GM23338 (cell line): ENCODE measurements at places on chromosomes 2 and 18. TPM values are rescaled to one million over a fixed set of nuclear protein-coding genes. Genes with fewer than 3 reads are reported as not detected.

GRCh38 chr2:215657844-215658243, 222.0 kb upstream of the FN1 start:
- H3K36me3 ChIP-seq: no peaks in the 10 kb centered on the region
- no peak overlapping the region for H3K4me3 ChIP-seq
- no peaks in the 10 kb centered on the region; the same call in 1 of the 2 replicates for H3K4me1 ChIP-seq
- H3K27me3 ChIP-seq: no peaks in the 10 kb centered on the region

DNA sequence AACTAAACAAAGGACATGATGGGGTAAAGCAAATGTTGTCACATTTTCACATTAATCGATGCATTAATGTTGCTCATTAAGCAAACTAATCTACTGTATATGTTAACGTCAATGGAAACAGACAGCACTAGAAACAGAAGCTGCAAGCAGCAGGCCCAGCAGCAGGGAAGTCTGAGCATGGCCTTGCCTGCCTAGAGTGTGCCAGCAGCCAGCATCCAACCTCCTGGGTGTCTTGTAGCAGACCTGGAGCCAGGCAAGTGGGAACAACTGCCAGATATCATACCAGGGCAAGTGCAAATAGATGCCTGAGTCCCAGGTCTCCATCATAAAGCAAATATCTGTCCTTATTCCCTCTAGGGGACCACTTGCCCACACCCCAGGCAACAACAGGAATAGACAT, 319.0 kb downstream of the LRRTM1 start:
- DNase-seq: no peak
- H3K36me3 ChIP-seq: no peaks in the 10 kb centered on the region
- H3K4me1 ChIP-seq: peaks cover 9% of the 10 kb centered on the region; the same call in 1 of the 2 replicates
- H3K27me3 ChIP-seq: no peaks in the 10 kb centered on the region
- no peak overlapping the region for H3K27ac ChIP-seq
- H3K4me3 ChIP-seq: no peak overlapping the region

DNA sequence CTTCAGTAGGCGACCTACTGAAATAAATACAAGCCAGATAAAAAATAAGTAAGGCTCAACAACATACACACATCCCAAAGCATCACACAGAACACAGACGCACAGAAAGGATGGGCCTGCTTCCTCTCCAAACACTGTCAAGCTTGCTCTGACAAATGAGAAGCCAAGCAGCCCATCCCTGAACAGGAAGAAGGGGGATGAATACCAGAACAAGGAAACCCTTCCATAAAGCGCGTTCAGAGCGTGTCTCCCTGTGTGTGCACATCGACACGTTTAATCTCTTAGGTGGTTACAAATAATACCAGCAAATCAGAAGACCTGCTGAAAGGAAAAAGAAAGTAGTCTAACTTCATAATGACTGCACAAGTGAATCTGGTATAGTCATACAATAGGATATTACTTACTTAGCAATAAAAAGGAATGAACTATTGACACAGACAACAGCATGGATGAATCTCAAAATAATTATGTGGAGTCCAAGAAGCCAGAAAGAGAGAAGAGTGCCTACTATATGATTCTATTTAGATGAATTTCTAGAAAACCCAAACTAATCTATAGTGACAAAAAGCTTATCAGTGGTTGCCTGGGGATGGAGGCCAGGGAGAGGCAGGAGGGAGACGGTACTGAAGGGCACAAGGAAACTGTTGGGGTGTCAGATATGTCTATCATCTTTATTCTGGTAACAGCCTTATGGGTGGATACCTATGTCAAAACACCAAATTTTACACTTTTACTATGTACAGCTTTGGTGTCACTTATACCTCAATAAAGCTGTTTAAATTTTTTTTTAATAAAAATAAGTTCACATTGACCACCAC, 26.8 kb downstream of the MBOAT2 start:
- no peak overlapping the region for H3K27ac ChIP-seq
- peaks cover 10% of the 10 kb centered on the region; the same call in 1 of the 2 replicates for H3K4me1 ChIP-seq
- no peak overlapping the region for H3K4me3 ChIP-seq
- H3K27me3 ChIP-seq: no peaks in the 10 kb centered on the region
- no peaks in the 10 kb centered on the region for H3K36me3 ChIP-seq

GRCh38 chr2:218296847-218297246, 4.5 kb upstream of the TMBIM1 start:
- DNase-seq: peak; percentile 35
- H3K27ac ChIP-seq: no peak overlapping the region
- H3K36me3 ChIP-seq: no peaks in the 10 kb centered on the region
- no peak overlapping the region for H3K4me3 ChIP-seq
- H3K4me1 ChIP-seq: peaks cover 22% of the 10 kb centered on the region
- no peaks in the 10 kb centered on the region for H3K27me3 ChIP-seq

GRCh38 chr2:200352636-200353035, 46.1 kb downstream of the SPATS2L start:
- no peaks in the 10 kb centered on the region for H3K27me3 ChIP-seq
- H3K36me3 ChIP-seq: no peaks in the 10 kb centered on the region
- no peak for DNase-seq

GRCh38 chr2:85066874-85067351, 66.3 kb upstream of the TCF7L1 start:
- peaks cover 11% of the 10 kb centered on the region for H3K4me1 ChIP-seq
- no peaks in the 10 kb centered on the region; the same call in 1 of the 2 replicates for H3K27me3 ChIP-seq
- no peak overlapping the region for H3K27ac ChIP-seq
- H3K36me3 ChIP-seq: no peaks in the 10 kb centered on the region
- peak overlapping the region; percentile 42; the same call in 1 of the 2 replicates for H3K4me3 ChIP-seq

DNA sequence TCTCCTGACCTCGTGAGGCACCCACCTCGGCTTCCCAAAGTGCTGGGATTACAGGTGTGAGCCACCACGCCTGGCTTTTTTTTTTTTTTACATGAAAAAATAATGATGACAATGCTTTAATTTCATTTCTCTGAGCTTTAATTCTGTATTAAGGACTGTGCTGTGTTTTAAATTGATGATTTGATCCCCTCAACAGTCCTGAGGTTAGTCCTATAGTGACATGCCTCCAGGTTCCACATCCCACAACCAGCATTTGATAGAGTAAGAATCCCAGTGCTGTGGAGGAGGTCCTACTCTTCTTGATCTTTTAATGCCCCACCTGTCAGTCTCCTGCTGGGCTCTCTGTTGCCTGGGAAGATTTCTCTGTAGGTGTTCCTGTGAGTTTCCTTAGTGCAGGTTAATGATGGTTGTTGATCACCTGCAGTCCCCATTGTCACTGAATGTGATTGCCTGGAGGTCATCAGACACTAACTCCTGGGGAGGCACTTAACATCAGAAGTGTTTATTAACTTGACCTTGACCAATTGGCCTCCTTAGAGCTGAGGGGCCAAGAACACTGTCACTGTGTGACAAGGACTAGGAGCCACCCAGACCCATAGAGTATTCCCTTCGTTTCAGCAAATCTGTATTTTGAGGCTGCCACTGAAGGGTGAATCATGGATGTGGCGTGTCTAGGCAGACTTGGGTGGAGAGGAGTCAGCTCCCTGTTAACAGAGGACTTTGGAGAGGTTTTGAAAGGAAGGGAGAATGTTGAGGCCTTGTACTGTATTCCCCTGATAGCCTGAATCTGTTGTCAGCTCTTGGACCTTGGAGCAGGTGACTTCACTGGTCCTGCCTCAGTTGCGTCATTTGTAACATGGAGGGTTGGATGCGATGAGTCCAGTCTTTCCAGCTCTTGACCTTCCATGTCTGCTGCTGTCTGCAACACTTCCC, 11.5 kb downstream of the ASAP2 start:
- H3K4me1 ChIP-seq: peaks cover 18% of the 10 kb centered on the region
- peaks cover 8% of the 10 kb centered on the region for H3K27me3 ChIP-seq
- H3K36me3 ChIP-seq: no peaks in the 10 kb centered on the region
- H3K4me3 ChIP-seq: no peak overlapping the region
- peak; percentile 51 for DNase-seq

GRCh38 chr18:37721544-37722522, 156.2 kb upstream of the CELF4 start:
- no peak overlapping the region for H3K4me3 ChIP-seq
- H3K27me3 ChIP-seq: no peaks in the 10 kb centered on the region
- H3K27ac ChIP-seq: no peak overlapping the region
- no peak for DNase-seq

GRCh38 chr2:161901460-161901859, 172.6 kb downstream of the DPP4 start:
- no peaks in the 10 kb centered on the region for H3K27me3 ChIP-seq
- H3K27ac ChIP-seq: no peak overlapping the region
- no peaks in the 10 kb centered on the region for H3K36me3 ChIP-seq
- H3K4me3 ChIP-seq: no peak overlapping the region
- no peaks in the 10 kb centered on the region for H3K4me1 ChIP-seq
- no peak for DNase-seq

GRCh38 chr2:122478117-122478516, 722.7 kb downstream of the TSN start:
- no peak overlapping the region for H3K4me3 ChIP-seq
- H3K27me3 ChIP-seq: no peaks in the 10 kb centered on the region
- no peaks in the 10 kb centered on the region; the same call in 1 of the 2 replicates for H3K36me3 ChIP-seq

- peaks cover 19% of the 10 kb centered on the region; the same call in 1 of the 2 replicates for H3K4me1 ChIP-seq
- H3K27me3 ChIP-seq: no peaks in the 10 kb centered on the region
- H3K27ac ChIP-seq: no peak overlapping the region
- DNase-seq: no peak
Observed at GRCh38 chr2:239253701-239254436, 147.0 kb downstream of the HDAC4 start.

DNA sequence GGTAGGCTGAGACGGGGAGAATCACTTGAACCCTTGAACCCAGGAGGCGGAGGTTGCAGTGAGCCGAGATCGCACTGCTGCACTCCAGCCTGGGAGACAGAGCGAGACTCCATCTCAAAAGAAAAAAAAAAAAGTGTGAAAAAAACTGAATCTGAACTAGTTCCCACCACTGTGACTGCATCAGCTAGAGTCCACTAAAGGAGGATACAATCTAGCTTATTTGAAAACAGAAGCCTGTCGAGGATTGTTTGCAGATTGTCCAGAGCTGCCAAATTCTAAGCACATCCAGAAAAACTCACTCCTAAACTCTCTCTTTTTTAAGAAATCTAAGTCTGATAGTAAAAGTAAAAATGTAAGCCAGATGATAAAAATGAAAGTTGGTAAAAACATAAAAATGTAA, 10.6 kb downstream of the GFPT1 start:
- DNase-seq: no peak
- H3K36me3 ChIP-seq: 0 out of 2 replicates have a peak, but pooled peaks cover 6% of the 10 kb centered on the region
- peak overlapping the region; percentile 81; the same call in 1 of the 2 replicates for H3K27ac ChIP-seq
- H3K4me1 ChIP-seq: no peaks in the 10 kb centered on the region
- no peaks in the 10 kb centered on the region for H3K27me3 ChIP-seq
- no peak overlapping the region for H3K4me3 ChIP-seq

- H3K4me1 ChIP-seq: no peaks in the 10 kb centered on the region
- H3K27me3 ChIP-seq: no peaks in the 10 kb centered on the region
- H3K4me3 ChIP-seq: no peak overlapping the region
- H3K36me3 ChIP-seq: peaks cover 19% of the 10 kb centered on the region
- no peak overlapping the region for H3K27ac ChIP-seq
- DNase-seq: no peak
Observed at GRCh38 chr2:238449909-238450417, 23.2 kb downstream of the ASB1 start.

GRCh38 chr2:174544156-174544555, 53.4 kb downstream of the WIPF1 start:
- H3K27me3 ChIP-seq: no peaks in the 10 kb centered on the region
- no peak overlapping the region for H3K27ac ChIP-seq
- H3K4me3 ChIP-seq: no peak overlapping the region
- H3K36me3 ChIP-seq: no peaks in the 10 kb centered on the region
- peaks cover 5% of the 10 kb centered on the region; the same call in 1 of the 2 replicates for H3K4me1 ChIP-seq

DNA sequence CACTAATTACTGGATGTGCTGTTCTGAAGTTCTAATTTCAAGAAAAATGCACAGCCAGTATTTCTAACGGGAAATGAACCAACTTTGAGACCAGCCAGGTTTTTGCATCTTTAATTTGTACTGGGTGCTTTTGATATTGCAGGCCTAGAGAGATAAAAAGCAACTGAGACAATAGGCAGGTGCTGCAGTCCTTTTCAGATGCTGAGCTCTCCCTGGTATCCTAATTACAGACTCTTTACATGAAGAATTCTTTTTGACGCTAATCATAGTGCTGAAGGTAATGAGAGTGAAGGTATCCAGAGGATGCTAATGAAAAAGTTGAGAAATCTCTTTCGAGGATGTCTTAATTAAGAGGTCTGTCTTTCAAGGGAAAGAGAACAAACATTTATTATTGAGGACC, 85.1 kb downstream of the SERPINB8 start:
- peak; percentile 30 for DNase-seq
- no peaks in the 10 kb centered on the region for H3K36me3 ChIP-seq
- no peaks in the 10 kb centered on the region for H3K4me1 ChIP-seq
- H3K27ac ChIP-seq: no peak overlapping the region
- peaks cover 52% of the 10 kb centered on the region for H3K27me3 ChIP-seq

- H3K4me1 ChIP-seq: peaks cover 36% of the 10 kb centered on the region
- H3K27ac ChIP-seq: peak overlapping the region; percentile 93
- DNase-seq: peak; percentile 10
- H3K27me3 ChIP-seq: no peaks in the 10 kb centered on the region
Observed at GRCh38 chr2:58047373-58047935, 848 bp downstream of the VRK2 start.

- peaks cover 11% of the 10 kb centered on the region; the same call in 1 of the 2 replicates for H3K4me1 ChIP-seq
- H3K27me3 ChIP-seq: no peaks in the 10 kb centered on the region
- no peaks in the 10 kb centered on the region for H3K36me3 ChIP-seq
- H3K27ac ChIP-seq: no peak overlapping the region
Observed at GRCh38 chr2:210546424-210547208, 9.8 kb upstream of the CPS1 start.

DNA sequence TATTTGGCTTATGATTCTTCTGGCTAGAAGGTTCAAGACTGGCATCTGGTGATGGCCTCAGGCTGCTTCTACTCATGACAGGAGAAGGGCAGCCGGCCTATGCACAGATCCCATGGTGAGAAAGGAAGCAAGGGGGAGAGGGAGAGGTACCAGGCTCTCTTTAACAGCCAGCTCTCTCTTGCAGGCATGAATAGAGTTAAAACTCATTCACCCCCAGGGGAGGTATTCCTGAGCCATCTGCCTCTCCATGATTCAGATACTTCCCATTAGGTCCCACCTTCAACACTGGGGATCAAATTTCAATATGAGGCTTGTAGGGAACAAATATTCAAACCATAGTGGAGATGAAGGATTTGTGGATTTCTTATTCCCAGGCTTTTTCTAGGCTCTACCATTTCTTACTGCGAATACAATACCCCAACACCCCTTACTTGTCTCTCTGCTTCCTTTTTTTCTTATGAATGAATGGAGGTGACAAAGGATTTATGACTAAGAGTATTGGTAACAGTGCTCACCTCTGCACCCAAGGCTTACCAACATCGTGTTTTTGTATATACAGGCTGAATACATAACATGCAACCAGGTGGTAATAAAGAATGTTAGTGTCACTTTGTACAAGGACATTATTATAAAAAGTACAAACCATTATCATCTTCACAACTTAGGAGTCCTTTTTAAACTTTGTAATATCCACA, 454.6 kb upstream of the TRIB2 start:
- no peak overlapping the region for H3K4me3 ChIP-seq
- H3K27me3 ChIP-seq: no peaks in the 10 kb centered on the region
- DNase-seq: peak; percentile 56
- peaks cover 32% of the 10 kb centered on the region for H3K4me1 ChIP-seq
- no peak overlapping the region for H3K27ac ChIP-seq

Gene ELOA2
- not detected in 2 replicates for total RNA-seq
